ENCODE measurements at places on chromosomes 3 and 15.

- no peaks in the 10 kb centered on the region for H3K36me3 ChIP-seq
- no peak for DNase-seq
- no peak overlapping the region for H3K4me3 ChIP-seq
- no peaks in the 10 kb centered on the region for H3K27me3 ChIP-seq
These were observed 5.7 kb downstream of the STIMATE start for GRCh38 chr3:52891615-52892081.

GRCh38 chr3:52771702-52772101 is 962 bp upstream of the NEK4 start:
- H3K4me1 ChIP-seq, result peaks cover 2% of the 10 kb centered on the region
- no peak for DNase-seq
- no peaks in the 10 kb centered on the region for H3K27me3 ChIP-seq
- H3K36me3 ChIP-seq, result no peaks in the 10 kb centered on the region
- no peak overlapping the region for H3K27ac ChIP-seq

DNA sequence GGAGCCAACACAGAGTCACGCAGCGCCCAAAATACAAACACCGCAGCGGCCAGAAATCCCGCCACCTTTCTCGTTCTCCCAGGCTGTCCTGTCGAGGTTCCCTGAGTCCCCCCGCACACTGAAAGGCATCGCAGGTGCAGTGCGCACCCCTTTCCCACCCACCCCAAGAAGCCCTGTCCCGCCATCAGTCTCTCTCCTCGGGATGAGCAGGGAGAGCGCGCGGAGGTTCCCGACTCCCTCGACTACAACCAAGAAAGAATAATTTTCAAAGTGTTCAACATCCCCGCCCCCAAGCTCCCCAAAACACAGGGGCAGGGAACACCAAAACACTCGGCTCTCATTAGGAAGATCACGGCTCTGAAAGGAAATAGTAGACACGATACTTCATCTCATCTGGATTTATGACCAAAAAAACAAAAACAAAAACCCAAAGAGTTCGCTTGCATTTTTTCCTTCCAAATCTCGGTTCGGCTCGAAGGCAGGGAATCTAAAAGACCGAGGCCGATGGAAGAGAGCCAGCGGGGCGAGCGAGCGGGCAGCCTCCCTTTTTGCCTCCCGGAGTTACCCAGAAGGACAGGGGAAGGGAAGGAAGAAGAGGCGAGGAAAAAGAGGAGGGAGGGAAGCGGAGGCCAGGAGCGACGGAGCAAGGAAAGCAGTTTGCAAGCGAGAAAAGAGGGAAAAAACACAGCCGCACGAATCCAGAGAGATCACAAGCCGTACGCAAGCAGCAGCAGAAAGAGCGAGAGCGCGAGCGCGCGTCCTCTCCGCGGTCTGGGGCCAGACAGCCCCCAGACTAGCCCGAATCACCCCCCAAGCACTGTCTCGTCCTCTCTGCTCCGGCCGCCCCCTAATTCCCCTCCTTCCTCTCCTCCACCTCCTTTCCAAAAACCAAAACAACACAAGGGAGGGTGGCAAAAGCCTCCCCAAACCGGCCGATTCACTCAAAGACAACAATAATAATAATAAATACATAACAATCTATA is 808 bp downstream of the BCL6 start:
- no peaks in the 10 kb centered on the region for H3K36me3 ChIP-seq
- H3K27me3 ChIP-seq, result no peaks in the 10 kb centered on the region
- H3K4me1 ChIP-seq, result peaks cover 3% of the 10 kb centered on the region
- peak overlapping the region; percentile 73 for H3K4me3 ChIP-seq
- peak; percentile 72 for DNase-seq

DNA sequence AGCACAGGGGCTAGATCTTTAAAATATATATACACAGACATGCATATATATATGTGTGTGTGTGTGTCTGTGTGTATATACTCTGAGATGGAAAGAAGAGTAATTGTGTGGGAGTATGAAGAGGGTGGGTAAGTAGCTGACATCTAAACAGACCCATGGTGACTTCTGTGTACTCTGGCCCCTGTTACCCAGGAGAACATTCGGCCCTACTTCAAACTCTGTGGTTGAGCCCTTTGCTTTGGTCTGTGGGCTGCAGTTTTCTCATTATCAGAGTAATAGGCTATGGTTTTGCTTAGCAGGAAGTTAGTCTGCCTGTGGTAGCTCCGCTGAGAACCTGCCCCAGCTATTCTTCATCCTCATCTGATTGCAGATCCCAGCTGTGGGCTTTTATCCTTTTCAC is 141.4 kb downstream of the RBPMS2 start:
- H3K27ac ChIP-seq, result peak overlapping the region; percentile 22
- no peaks in the 10 kb centered on the region for H3K36me3 ChIP-seq
- peaks cover 14% of the 10 kb centered on the region for H3K4me1 ChIP-seq
- H3K4me3 ChIP-seq, result no peak overlapping the region

GRCh38 chr3:50390508-50391224 is 31.3 kb upstream of the TMEM115 start:
- H3K36me3 ChIP-seq, result no peaks in the 10 kb centered on the region
- DNase-seq, result no peak
- H3K27ac ChIP-seq, result no peak overlapping the region
- no peak overlapping the region for H3K4me3 ChIP-seq
- no peaks in the 10 kb centered on the region for H3K27me3 ChIP-seq

DNA sequence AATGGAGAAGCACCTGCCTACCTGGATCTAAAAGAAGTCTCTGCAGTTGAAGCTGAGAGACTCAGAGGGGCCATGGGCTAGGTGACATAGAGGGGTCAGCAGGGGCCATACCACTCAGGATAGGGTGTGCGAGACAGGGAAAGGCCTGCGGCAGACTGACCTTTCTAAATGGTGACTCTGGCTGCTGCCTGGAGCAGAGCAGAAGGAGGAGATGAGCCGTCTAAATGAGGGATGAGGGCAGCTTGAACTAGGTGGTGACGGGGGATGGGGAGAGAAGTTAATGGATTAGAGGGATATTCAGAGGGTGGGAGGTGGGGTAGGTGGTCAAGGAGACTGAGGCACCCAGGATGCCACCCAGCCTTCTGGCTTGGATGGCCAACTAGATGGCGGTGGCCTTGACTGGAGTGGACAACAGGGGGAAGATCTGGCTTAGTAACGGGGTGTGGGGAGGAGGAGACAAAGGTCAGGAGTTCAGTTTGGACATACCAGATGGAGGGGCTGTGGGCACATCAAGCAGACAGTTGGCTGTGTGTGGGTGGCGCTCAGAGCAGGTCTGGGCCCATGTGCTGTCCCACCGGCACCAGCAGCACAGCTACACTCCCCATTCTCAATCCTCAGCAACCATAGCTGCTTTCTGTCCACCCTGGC is 3.2 kb upstream of the ITIH1 start:
- no peak overlapping the region for H3K4me3 ChIP-seq
- H3K27me3 ChIP-seq, result no peaks in the 10 kb centered on the region
- no peak overlapping the region for H3K27ac ChIP-seq
- peaks cover 2% of the 10 kb centered on the region for H3K4me1 ChIP-seq
- H3K36me3 ChIP-seq, result no peaks in the 10 kb centered on the region

DNA sequence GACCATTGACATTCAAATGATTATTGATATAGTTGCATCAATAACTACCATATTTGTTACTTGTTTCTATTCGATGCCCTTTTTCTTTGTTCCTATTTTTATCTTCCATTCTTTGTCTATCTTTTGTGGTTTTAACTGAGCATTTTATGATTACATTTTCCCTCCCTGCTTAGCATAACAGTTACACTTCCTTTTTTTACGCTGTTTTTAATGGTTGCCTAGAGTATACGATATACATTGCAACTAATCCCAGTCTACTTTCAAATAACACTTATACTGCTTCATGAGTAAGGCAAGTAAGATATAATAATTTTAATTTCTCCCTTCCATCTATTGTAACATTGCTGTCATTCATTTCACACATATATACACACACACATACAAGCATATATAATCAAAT is 26.3 kb downstream of the COL6A6 start:
- H3K36me3 ChIP-seq, result no peaks in the 10 kb centered on the region
- no peaks in the 10 kb centered on the region for H3K4me1 ChIP-seq
- DNase-seq, result no peak
- no peak overlapping the region for H3K27ac ChIP-seq
- H3K4me3 ChIP-seq, result no peak overlapping the region

DNA sequence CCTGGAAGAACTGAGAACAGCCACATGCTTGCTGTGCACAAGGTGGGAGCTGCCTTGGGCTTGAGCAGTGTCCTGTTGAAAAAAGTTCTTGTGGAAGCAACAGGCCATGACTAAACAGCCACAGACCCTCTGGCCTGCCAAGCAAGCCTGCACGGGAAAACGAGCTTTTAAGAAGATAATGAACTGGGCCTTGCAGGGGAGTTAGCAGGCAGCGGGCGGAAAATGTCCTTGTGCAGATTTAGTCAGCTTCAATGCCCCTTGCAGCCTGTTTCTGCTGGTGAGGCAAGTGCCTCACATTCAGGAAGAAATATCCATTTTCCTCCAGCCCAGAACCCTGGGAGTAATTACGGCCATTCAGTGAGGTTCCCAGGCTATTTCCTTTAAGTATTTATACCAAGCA is 126.2 kb upstream of the KLHL25 start:
- no peak for DNase-seq
- H3K36me3 ChIP-seq, result no peaks in the 10 kb centered on the region
- no peaks in the 10 kb centered on the region for H3K4me1 ChIP-seq
- no peak overlapping the region for H3K4me3 ChIP-seq

GRCh38 chr15:33581032-33581431 is 270.3 kb downstream of the RYR3 start:
- no peak overlapping the region for H3K27ac ChIP-seq
- DNase-seq, result peak; percentile 76
- H3K36me3 ChIP-seq, result no peaks in the 10 kb centered on the region

DNA sequence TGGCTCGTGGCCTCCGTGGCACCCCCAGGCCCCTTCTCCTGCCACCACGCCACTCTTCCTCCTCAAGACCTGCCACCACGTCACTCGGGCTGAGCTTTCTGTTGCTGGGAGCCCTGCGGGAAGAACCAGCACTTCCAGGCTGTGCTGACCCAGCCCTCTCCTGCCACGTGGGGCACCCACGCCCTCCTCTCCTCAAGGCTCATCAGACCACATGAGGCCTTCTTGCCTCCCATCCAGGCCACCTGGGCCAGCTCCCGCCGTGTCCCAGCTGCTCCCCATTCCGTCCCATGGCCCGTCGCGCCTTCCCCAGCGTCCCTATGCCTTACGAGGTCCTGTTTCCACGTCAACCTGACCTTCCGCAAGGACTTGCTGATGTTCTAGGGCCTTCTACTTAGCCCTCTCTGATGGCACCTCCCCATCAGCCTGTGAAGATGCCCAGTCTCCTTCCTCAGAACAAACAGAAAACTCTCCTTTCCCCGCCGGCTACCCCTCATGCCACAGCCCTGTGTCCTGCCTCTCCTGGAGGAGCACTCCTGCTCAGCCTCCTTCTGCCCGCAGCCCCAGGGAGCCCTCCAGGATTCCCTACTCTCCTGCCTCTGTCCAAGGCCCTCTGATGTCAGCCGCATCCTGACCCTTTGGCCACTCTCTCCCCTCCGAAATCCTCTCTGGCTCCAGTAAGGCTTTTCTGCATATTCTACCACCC is 71.1 kb upstream of the BLM start:
- H3K4me1 ChIP-seq, result peaks cover 3% of the 10 kb centered on the region
- H3K36me3 ChIP-seq, result no peaks in the 10 kb centered on the region
- H3K27me3 ChIP-seq, result no peaks in the 10 kb centered on the region
- no peak overlapping the region for H3K27ac ChIP-seq
- no peak overlapping the region for H3K4me3 ChIP-seq
- no peak for DNase-seq

DNA sequence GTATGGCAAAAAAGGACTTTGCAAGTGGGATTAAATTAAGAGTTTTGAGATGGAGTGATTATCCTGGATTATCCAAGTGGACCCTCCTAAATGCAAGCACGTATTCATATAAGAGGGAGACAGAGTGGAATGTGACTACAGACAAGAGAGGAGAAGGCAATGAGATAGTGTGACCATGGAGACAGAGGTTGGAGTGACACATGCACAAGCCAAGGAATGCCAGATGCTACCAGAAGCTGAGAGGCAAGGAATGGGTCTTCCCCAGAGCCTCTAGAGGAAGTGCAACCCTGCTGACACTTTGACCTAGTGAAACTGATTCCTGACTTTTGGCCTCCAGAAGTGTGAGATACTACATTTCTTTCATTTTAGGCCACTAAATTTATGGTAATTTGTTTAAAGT is 117.2 kb downstream of the UACA start:
- DNase-seq, result peak; percentile 59
- H3K4me3 ChIP-seq, result no peak overlapping the region
- no peaks in the 10 kb centered on the region for H3K27me3 ChIP-seq
- no peak overlapping the region for H3K27ac ChIP-seq
- no peaks in the 10 kb centered on the region for H3K4me1 ChIP-seq

DNA sequence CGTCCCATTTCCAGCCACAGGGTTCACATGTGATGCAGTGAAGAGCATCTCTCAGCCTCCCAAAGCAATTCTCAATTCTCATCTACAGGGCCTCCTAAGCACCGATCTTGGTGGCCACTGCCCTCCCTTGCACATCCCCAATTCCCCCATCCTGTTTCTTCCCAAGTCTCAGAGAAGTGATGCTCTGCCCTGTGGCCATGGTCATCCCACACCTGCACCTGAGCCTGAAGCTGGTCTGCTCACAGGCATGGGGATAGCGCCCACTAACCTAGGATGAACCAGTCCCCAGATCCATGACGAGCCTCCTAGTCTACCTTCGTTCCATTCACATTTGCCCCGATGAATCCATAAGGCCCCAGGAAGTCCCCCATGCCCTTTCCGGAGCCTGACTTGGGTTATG is 201.5 kb downstream of the UACA start:
- no peak overlapping the region for H3K4me3 ChIP-seq
- H3K36me3 ChIP-seq, result no peaks in the 10 kb centered on the region
- no peaks in the 10 kb centered on the region for H3K4me1 ChIP-seq
- no peak for DNase-seq
- no peak overlapping the region for H3K27ac ChIP-seq
- H3K27me3 ChIP-seq, result no peaks in the 10 kb centered on the region

- no peak overlapping the region for H3K27ac ChIP-seq
- no peak for DNase-seq
- H3K36me3 ChIP-seq, result no peaks in the 10 kb centered on the region
These were observed 228.3 kb downstream of the CLSTN2 start for GRCh38 chr3:140163159-140163763.

DNA sequence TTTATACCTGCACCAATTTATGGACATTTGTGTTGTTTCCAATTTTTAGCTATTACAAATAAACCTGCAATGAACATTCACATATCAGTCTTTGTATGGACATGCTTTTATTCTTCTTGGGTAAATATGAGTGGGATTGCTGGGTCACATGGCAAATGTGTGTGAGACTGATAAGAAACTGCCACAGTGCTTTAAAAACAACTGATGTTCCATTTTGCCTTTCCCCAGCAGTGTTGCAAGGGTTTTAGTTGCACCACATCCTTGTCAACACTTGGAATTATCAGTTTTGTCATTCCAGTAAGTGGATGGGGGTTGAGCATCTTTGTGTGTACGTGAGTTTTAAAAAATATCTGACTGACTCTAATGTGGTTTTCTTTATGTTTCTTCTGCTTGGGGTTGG is 191.2 kb downstream of the PLCL2 start:
- H3K27me3 ChIP-seq, result no peaks in the 10 kb centered on the region
- no peak overlapping the region for H3K4me3 ChIP-seq
- H3K4me1 ChIP-seq, result no peaks in the 10 kb centered on the region
- no peak overlapping the region for H3K27ac ChIP-seq
- H3K36me3 ChIP-seq, result no peaks in the 10 kb centered on the region
